ENCODE measurements at places on chromosomes 5 and 9. TPM values are rescaled to one million over a fixed set of nuclear protein-coding genes. Genes with fewer than 3 reads are reported as not detected.

- DNase-seq = no peak
Measured at GRCh38 chr5:72440207-72440638, 67.0 kb downstream of the ZNF366 start.

GRCh38 chr9:136432591-136432990 lies 7.1 kb downstream of the INPP5E start:
- no peak for DNase-seq

- no peak for DNase-seq
Measured at GRCh38 chr9:105132606-105133005, 111.8 kb upstream of the SLC44A1 start.

Gene CCDC187
- 0.09 TPM for total RNA-seq

Gene SLC1A1
- 52.7 TPM for total RNA-seq

DNA sequence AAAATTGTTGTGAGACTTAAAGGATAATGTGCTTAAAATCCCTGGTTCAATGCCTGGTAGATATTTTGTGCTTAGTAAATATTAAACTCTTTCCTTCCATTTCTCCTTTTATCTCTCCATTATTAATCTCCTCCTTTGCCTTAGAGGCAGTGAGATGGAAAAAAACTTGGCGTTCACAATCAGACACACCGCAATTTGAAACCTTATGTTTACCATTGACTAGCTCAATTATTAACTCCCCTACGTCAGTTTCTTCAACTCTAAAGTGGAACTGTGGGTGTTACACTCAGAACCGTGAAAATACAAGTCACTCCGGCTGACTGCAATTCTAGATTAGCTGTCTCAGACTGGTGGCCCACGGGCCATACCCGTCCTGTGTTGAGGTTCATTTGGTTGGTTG lies 327.2 kb downstream of the DEPDC1B start:
- DNase-seq = no peak
